Lower leg skin (tissue), 4 donors: ENCODE measurements at places on chromosomes 5 and 9. TPM values are rescaled to one million over a fixed set of nuclear protein-coding genes. Genes with fewer than 3 reads are reported as not detected.

- DNase-seq: no peak
Measured at GRCh38 chr5:73459366-73459765, 10.8 kb upstream of the FOXD1 start.

DNA sequence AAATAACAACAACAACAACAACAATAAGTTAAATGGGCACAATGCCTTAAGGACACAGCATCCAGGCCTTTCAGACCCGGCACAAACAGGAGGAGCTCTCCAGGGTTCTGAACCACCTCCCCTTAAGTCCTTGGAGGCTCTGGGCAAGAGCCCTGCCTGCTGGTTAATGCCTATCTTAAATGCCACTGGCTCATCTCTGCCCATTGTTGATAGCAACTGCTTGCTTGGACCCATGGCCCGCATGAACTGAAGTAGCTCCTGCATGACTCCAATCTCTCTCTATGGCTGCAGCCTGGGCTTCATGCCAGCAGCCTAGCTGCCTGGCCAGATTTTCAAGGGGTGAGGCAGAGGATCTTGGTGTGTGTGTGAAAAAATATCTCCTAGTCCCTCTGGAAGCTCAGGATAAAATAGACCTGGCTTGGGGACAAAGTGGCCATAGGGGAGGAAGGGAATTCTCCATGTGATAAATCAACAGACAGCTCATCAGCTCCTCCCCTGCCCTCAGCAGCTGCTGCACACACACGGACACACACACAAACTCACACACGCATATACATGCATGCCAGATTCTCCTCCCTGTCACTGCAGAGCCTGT, 27.4 kb downstream of the FAM219A start:
- DNase-seq: no peak

- no peak for DNase-seq
Measured at GRCh38 chr9:23766613-23767012, 59.4 kb downstream of the ELAVL2 start.

Gene FGF10
- total RNA-seq: 3.1 TPM

GRCh38 chr5:127615916-127616315, 33.0 kb upstream of the CTXN3 start:
- DNase-seq: no peak

DNA sequence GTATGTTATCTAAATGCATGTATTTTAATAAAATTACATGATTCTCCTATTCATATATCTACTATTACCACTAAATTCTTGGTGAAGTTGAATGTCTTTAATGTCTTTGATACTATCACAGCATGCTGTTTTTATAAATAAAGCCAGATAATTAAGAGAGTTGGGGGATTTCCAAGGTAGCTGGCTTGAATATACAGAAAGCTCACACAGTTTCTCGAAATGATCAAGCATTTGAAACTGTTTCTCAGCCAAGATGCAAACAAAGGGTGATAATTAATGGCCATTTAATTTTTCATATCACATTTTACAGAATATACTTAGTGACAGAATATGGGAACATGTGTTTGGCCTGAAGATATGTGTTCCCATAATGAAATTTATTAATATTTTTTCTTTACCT, 145.6 kb upstream of the CDH12 start:
- DNase-seq: no peak

Gene TAF1L
- not detected for total RNA-seq

Gene TMEM252
- total RNA-seq: not detected

DNA sequence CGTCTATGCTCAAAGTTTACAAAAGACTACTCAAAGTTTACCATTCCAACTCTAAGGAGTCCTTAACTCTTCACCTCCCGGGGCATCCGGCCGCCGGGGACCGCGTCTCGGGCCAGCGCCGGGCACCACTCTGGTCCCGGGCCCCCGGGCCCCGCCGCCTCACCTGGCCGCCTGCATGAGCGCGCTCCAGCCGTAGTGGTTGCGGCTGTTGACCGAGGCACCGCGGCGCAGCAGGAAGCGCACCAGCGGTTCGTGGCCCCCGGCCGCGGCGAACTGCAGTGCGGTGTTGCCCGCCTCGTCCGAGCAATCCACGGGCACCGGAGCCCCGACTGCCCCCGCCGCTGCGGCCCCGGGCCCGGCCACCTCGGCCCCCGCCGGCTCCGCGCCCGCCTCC, 388 bp downstream of the ANKS6 start:
- DNase-seq: peak; percentile 85

DNA sequence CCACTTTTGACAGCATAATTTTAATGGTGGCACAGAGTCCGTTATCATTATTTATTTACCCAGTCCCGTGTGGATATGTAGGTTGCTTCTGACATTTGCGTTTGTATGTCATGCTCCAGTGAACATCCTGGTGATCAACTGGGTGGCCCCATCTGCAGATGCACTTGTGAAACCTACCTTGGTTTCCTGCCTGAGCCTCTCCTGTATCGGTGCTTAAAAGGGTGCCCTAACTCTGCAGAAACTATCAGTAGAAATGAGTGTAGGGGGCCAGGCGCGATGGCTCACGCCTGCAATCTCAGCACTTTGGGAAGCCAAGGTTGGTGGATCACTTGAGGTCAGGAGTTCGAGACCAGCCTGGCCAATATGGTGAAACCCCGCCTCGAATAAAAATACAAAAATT, 92.1 kb upstream of the IER5L start:
- no peak for DNase-seq

DNA sequence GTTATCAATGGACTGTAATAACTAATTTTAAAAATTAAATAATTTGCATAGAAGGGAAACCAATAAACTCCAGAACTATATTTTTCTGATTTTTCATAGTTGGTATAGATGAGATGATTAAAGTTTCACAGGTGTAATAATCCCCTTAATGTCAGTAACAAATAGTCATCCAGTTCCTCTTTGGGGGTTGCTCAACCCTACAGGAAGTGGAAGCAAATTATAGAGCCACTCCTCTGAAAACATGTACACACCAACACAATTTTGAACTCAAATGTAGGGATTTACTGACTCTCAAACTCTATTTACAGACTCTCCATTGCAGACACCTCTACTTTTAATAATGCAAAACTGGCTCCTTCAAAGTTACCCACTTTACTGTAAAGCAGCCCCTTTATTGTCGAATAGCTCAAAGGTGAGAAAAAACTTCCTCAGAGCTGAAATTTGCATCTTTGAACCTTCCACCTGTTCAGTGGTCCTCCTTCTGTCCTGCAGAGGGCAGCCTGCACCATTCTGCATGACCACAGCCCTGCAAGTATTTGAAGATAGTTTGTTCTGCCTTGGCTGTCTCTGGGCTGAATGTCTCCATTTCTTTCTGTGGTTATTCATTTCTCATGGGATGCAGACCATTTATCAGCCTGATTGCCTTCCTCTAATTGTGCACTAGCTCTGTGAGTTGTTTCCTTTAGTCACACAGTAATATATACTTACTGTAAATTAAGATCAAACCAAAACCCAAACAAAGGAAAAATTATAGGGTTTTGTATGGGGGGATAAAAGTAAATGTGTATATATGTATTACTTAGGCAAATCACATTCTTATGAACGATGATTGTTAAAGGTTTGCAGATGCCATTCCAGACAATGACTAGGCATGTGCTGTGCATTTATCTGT, 383.2 kb upstream of the SGCD start:
- no peak for DNase-seq

- DNase-seq: no peak
Measured at GRCh38 chr5:1104327-1105006, 7.4 kb downstream of the SLC12A7 start.

Gene CYLC2
- not detected for total RNA-seq

Gene INSL4
- total RNA-seq: not detected

DNA sequence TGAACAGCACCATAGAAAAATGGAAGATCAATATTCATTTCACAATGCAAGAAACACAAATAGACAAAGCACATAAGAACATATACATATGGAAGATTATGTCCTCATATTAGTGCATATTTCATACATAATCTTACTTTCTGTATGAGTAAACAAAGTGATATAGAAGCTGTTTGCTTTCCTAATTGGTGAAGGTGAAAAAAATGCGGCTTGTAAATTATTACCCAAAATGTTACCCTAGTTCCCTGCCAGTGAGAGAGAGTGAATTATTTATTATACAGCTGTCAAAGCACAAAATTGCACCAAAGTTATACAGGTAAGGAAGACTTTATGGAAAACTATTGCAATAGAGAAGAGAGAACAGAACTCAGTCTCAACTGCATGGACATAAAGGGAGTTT, 1485.0 kb upstream of the CDH9 start:
- no peak for DNase-seq

Gene LMX1B
- 3.2 TPM for total RNA-seq

DNA sequence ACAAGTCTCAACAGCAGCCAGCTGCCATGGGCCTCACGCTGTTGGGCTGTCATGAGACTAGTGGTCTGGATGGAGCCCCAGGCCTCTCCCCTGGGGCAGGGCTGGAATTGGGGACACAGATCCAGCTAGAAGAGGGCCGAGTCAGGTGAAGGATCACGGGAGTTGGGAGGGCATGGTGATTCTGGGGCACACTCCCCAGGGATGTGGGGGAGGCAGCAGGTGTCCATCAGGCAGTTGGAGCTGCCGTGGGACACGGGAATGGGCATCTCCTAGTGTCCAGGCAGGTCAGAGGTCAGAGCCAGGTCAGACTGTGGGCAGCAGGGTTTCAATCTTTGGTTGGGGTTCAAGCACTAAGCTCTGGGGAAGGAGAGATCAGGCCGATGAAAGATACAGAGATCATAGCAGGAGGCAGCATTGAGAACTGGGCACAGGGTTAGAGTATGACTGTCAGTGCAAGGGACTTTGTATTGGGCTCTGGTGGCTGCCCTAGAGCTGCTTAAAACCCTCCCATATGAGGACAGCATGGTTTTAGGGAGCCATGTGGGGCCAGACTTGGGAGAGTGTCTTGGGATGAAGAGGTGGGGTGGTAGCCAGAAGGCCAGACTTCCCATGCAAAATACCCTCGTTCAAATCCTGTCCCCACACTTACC, 59.2 kb downstream of the ARHGEF37 start:
- peak; percentile 81 for DNase-seq

GRCh38 chr5:179610903-179611265, 12.6 kb downstream of the HNRNPH1 start:
- no peak for DNase-seq

DNA sequence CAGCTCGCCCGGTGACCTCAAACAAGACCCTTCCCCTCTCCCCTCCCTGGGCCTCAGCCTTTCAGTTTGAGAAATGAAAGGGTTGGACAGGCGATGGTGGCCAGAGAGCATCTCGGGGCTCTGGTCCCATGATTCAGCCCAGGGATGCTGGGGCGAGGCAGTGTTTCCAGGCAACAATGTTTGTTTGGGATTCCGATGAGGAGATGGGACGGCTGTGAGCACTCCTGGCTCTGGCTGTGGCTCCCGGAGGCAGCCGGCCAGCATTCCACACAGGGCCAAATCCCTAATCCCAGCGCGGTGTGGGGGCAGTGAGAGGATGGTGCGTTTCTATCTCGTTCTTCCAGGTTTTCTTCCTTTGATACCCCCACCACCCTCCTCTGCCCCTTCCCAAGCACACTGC, 66.0 kb downstream of the HMCN2 start:
- DNase-seq: no peak

Gene ARHGEF39
- 1.0 TPM for total RNA-seq

GRCh38 chr9:70259512-70259802, 679 bp downstream of the SMC5 start:
- DNase-seq: no peak

DNA sequence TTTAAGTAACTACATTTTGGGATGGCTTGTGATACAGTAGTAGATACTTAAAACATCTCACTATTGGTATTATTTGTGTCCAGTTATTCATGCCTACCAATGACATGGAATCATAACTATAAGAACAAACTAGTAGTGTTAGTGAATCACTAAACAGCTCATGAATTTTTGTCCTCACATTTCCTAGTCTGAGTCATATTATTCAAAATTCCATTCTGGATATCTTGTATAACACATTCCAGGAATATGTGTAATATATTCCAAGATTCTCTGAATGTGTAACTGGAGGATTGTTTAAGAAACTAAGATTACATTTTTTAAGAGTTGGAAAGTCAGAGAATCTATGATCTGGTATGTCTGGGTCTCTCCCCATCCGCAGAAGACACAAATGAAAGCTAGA, 565.3 kb upstream of the ZNF608 start:
- no peak for DNase-seq

- DNase-seq: no peak
Measured at GRCh38 chr5:141711687-141712086, 29.7 kb upstream of the ARAP3 start.

DNA sequence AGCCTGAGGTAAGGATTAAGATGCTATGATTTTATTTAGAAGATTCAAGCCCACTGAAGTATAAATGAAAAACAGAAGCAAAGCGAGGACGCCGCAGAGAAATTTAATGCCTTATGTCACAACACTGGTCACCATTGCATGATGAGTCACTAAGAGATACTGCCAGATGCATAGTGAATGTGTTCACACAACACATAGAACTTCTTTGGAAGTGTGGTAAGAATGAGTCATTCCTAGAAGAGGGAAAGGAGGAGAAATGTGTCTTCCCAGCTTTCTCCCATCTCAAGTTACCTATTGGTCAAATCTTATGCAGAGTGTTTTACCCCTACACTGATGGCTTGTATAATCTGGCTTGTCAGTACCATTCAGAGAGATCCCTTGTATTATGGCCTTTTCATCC, 465.3 kb upstream of the ARRDC3 start:
- no peak for DNase-seq

GRCh38 chr9:111920531-111920930, 23.9 kb downstream of the UGCG start:
- DNase-seq: no peak

DNA sequence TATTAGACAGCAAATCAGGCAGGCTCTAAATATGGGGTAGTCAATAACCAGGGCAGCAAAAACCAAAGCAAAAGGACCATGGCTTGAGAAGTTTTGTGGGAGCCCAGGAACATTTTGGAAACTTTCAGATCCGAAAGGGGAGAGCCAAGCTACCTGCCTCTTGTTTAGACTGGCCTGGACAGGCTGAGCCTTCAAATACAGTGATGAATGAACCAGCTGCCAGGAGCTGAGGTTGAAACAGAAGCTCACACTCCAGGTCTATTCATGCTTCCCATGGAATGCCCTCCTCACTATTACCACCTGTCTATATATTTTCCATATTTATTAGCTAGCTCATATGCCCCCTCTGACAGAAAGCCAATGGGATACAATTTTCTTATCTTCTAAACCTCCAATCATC, 150.8 kb upstream of the SLC44A1 start:
- no peak for DNase-seq

DNA sequence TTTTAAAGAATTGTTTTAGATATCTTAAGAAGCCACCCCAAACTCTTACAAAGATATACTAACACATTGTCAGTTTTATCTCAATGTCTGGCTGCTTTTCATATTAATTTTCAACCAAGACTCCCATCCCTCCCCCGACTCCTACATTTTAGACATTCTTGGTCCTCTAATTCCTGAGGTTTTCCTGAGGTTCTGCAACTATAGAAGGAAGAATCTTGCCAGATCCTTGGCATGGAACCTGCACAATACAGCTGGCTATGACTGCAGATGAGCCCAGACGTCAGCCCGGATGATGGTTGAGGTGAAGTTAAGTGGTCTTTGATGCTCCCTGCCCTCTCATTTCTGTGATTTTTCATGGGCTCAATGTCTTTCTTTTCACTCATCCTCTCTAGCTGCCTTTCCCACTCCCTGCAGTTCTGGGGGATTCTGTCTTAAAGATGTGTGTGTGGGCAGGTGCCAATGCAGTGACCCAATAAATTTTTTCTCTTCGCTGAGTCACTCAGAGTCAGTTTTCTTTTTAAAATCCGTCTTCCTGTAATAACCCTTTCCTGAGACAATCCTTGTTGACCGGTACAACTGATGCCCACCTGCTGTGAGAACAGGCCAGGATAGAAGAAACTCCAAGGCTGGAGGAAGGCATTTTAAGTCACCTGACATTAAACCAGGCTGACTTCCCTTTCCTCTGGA, 237.8 kb upstream of the GAS1 start:
- DNase-seq: no peak

Gene TRPM6
- 1.2 TPM for total RNA-seq
